ENCODE measurements at places on chromosomes 5 and 9. TPM values are rescaled to one million over a fixed set of nuclear protein-coding genes. Genes with fewer than 3 reads are reported as not detected.
A peak's percentile ranks its signal among the peaks of the same experiment; 100 is the strongest.

- no peak for DNase-seq
Measured at GRCh38 chr5:170223906-170224305, 8.9 kb upstream of the C5orf58 start.

Gene SPRY4
- 18.0 TPM for polyA plus RNA-seq

Gene ZNF300
- 3.5 TPM for polyA plus RNA-seq

Gene ZNF474
- 0.08 TPM for polyA plus RNA-seq

GRCh38 chr5:150734579-150735384 lies 24.0 kb downstream of the DCTN4 start:
- DNase-seq: no peak

DNA sequence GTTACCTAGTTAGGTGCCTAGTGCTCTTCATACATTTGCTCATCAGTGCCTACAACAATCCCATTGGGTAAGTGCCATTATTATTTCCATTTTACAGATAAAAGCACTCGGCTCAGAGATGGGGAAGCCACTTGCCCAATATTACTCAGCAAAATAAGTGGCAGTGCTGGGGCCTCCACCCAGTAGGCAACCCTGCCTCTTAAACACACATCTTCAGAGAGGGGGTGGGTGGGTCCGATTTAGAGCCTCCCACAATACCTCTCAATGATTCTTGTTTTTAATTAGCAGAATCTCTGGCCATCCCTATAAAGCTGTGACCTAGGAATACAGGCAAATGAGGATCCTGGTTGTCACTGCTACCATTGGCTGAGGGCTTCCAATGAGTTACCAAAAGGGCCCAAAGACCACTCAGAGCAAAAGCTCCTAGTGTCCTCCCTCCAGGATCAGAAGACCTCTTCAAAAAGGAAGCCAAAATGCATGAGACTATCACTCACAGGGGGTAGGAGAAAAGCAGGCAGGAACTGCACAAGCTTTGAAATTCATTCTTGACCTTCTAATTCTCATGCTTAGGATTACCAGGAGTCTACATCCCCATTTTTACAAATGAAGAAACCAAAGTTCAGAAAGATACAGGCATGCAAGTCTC lies 36.1 kb upstream of the UBE2D2 start:
- no peak for DNase-seq

GRCh38 chr9:87818308-87818707 lies 64.4 kb upstream of the SPATA31E1 start:
- DNase-seq: no peak

Gene CXCL14
- 0.05 TPM for polyA plus RNA-seq

Gene TNPO1
- polyA plus RNA-seq: 19.9 TPM

GRCh38 chr5:154317916-154318315 lies 127.4 kb downstream of the GALNT10 start:
- DNase-seq: no peak

Gene AGTPBP1
- 3.8 TPM for polyA plus RNA-seq

Gene CDH9
- polyA plus RNA-seq: not detected

Gene ORM2
- polyA plus RNA-seq: not detected

DNA sequence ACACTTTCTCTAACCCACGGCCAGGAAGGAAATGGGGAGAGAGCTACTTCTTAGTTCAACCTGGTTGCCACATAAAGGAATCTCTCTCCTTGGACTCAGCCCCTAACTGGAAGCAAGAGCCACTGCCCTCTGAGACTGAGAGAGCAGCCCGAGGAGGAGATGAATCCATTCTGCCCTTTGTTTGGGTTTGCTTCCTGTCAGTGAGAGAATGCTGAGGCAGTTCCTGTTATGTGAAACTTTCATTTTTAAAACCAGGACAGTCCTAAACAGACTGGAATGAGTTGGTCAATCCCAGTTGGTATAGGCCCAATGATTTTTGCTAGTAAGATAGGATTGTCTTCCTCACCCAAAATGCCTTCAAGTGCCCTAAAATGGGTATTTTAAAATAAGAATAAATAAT lies 205.1 kb downstream of the NTRK2 start:
- no peak for DNase-seq

DNA sequence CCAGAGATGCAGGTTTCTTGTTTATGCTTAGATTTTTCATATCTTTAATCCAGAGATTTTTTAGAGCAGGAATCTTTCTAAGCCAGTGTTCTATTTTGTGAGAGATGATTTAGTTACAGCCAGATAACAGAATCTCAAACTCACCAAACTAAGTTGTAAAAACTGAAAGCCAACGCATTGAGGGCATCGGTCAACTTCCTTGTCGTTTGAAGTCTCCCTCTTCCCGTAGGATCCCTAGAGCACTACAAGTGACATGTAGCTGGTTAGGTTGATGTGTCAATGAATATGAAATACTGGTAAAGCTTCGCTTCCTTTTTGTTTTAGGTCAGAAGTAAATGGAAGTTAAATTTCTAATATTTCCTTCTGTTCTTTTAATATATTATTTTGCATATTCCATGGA lies 139.6 kb downstream of the YIPF5 start:
- DNase-seq: no peak

DNA sequence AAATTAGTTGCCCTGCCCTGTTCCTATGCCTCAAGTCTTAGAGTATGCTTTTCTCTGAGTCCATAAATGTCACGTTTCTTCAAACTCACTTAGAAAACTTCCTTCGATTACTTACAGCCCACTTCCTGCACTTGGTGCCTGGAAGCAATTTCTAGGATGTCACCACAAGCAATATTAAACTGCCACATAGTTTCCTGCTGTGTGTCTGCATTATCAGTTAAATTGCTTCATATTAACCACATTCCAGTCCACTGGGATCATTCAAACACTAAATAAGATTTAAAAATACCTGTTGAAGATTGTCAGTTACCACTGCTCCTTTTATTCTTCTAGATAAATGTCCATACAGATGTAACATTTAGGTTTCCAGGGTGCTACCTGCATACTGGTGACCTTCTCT lies 4.1 kb downstream of the DENND1A start:
- DNase-seq: no peak

Gene NME5
- 4.1 TPM for polyA plus RNA-seq

DNA sequence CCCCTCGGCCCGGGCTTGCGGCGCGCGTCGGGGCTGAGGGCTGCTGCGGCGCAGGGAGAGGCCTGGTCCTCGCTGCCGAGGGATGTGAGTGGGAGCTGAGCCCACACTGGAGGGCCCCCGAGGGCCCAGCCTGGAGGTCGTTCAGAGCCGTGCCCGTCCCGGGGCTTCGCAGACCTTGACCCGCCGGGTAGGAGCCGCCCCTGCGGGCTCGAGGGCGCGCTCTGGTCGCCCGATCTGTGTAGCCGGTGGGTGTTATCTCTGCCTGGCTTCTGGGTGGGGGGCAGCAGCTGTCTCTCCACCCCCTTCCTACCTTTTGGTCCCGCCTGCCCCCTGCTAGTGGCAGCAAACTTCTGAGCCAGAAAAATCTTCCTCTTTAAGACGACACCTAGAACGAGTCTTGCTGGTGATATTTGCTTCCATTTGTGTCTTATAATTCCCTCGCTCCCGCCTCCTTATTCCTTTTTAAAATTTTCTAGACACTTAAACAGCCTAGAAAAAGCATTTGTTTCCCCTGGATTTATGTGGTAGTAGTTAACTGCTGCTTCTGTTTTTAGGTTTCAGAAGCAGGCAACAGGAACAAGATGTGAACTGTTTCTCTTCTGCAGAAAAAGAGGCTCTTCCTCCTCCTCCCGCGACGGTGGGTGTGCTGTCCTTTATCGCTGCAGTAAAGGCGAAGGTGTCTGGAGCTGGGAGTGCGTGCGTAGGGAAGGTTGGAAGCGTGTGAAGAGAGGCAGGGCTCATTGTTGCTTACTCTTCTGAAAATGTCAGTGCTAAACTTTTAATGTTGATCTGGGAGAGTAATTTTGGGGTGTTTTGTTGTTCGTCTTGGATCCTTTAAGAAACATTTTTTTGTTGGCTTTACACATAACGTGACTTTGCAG lies 554 bp downstream of the JAK2 start:
- no peak for DNase-seq

Gene PCSK5
- polyA plus RNA-seq: 0.03 TPM

GRCh38 chr9:115373710-115374045 lies 255.7 kb upstream of the TNC start:
- DNase-seq: no peak

DNA sequence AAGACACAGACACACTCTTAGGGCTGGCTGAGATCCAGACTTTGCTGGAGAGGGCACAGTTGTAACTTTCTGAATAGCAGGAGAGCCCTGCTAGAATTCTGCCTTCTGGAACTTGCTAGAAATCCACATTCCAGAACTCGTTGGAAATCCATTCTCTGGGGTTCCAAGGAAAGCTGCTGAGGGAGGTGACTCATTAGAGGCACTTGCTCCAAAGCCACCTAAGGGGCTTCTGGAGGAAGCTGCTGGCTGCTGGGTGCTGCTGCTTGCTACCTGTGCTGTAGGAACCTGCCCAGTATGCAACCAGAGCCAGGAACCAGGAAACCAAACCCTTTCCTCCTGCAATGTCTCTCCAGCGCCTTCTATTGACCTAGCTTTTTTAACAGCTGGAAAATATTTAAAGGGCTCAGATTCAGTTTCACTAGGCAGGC lies 4.1 kb upstream of the TLE4 start:
- DNase-seq: no peak

DNA sequence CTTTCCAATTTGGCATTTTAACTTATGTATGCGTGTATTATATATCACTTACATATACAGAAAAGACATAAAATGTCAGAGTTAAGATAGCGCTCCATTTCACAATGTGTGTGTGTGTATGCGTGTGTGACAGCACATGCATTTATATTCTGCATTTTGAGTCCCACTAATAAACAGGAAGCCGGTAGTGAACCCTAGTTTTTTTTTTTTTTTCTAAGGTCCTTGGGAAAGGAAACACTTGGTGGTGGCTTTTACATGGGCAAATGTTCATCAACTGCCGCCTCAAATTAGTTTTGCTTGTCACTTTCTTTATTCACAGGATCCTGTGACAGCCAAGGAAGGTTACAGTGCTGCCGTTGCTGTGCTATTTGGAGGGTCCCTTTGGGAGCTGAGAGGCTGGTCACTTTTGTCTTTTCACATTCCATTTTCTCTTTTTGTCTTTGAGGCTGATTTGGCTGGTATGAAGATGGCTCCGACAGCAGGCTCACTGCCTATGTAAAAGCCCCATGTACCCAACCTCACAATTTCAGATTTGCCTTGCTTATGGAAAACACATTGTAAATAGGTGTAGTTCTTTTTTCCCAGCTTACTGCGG lies 298.9 kb downstream of the CSNK1G3 start:
- DNase-seq: no peak

Gene ZNF622
- 19.1 TPM for polyA plus RNA-seq

Gene SLC1A3
- not detected for polyA plus RNA-seq

DNA sequence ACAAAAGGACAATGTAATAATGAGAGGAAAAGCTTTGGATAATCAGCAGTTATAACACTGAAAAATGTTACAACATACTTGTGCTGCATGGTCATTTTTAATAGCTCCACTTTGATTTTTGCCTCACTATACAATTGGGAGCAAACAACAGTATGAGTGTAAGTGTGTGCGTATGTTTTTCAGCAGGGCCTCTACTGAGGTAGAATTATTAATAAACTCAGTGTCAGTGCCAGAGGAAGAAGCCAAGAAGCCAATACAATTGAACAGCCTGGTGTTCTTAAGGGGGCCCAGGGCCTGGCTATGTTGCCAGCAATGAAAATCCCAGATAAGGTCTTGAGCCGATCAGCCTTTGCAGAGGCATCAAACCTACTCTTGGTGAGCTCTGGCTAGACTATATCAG lies 16.1 kb upstream of the RLN1 start:
- DNase-seq: no peak

Gene PLK2
- polyA plus RNA-seq: 157 TPM

Gene ECM2
- polyA plus RNA-seq: 0.20 TPM

Gene GFI1B
- polyA plus RNA-seq: 0.03 TPM

DNA sequence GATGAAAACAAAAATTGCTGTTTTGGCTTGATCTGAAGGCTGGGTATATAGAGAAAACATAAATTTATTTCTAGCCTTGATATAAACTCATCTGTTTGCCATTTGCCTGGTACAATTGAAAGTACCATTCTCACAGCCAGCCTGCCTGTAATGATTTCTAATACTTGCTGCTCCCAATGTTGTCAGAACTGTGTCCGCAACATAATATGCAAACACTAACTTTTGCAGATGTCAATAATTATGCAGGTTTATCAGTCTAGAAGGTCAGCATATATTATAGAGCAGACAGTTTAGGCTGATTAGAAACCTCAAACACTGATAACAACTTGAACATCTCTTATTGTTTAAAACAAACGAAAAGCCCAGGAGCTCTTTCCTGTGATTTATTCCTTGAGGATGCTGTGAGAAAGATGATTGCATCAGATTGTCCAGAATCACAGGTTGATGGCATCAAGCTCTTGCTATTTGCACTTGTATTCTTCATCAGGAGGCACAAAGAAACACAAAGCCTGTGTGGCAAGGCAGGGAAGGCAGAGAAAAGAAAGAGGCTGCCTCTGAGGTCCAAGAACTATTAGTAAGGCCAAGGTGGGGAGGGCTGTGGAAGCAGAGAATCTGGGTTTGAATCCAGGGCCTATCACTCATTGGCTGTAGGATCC lies 21.4 kb upstream of the HMHB1 start:
- peak; percentile 9 for DNase-seq

DNA sequence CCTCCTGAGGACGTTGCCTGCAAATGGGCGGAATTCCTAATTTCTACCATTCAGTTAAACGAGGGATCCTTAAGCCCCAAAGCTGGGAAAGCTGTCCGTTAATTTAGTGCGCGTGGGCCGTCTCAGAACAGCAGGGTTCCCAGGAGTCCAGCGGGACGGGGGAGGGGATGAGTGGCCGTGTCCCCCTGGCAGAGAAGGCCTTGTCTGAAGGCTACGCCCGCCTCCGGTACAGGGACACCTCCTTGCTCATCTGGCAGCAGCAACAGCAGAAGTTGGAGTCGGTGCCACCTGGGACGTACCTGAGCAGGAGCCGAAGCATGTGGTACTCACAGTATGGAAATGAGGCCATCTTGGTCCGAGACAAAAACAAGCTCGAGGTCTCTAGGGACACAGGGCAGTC lies 1.3 kb downstream of the BRD3OS start:
- DNase-seq: no peak

Gene BTNL9
- not detected for polyA plus RNA-seq

Gene SH3RF2
- 0.87 TPM for polyA plus RNA-seq

Gene PLAA
- 14.0 TPM for polyA plus RNA-seq

Gene FRMPD1
- polyA plus RNA-seq: not detected

- peak; percentile 49 for DNase-seq
Measured at GRCh38 chr5:105903069-105903468, 1767.7 kb downstream of the EFNA5 start.

- no peak for DNase-seq
Measured at GRCh38 chr9:23769307-23769935, 56.6 kb downstream of the ELAVL2 start.

DNA sequence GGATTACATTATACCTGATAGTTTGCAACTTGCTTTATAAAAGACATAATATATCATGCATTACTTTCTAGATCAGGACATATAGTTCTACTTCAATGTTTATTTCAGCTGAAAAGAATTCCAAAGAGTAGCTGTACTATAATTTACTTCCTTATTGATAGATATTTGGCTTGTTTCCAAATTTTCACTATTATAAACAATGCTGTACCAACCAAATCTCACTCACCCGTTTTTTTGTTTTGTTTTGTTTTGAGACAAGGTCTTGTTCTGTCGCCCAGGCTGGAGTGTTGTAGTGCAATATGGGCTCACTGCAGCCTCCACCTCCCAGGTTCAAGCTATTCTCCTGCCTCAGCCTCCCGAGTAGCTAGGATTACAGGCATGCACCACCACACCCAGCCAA lies 132.7 kb downstream of the GNAQ start:
- DNase-seq: no peak

GRCh38 chr5:60830581-60831127 lies 13.4 kb downstream of the ELOVL7 start:
- DNase-seq: no peak

- no peak for DNase-seq
Measured at GRCh38 chr9:76415731-76416130, 21.5 kb upstream of the RFK start.
